ENCODE measurements at places on chromosomes 7 and 10.

DNA sequence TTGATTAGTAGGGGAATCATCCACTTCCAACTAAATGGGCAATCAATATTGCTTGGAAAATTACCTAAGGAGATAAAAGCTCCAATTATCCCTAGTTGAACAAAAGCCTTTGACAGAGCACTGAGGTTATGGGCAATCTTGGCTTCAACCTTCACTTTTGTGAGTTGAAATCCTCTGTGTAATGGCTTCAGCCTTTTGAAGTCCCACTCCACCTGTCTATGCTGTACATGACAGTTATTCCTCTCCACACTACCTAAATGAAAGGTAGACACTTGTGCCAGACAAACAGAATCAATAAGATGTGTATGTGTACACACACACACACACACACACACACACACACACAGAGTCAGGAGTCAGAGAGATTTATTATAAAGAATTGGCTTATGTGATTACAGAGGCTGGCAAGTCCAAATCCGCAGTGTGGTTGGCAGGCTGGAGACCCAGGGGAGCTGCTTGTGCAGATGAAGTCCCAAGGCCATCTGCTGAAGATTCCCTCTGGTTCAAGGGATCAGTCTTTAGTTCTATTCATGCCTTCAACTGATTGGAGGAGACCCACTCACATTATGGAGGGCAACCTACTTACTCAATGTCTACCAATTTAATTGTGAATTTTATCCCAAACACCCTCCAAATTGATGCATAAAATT lies 164.8 kb upstream of the CDC14C start:
- DNase-seq: no peak

DNA sequence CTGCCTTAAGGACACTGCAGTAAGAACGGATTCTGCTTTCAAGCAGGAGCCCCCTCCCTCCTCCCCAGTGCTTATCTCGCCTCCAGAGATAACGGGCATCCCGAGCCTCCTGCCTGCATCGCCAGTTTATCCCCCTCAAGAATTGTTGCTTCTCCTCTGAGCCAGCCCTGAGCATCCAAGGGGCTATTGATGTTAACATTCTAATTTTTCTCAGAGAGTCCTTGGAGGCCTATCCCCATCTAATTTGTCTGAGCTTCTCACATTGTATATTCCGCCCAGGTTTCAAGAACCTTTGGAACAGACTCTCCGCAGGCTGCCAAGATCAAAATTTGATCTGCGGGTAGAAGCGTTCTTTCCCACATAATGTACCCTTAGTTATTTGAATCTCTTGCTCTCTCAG lies 180.0 kb downstream of the GFRA1 start:
- DNase-seq: no peak

- DNase-seq: peak; percentile 66
Measured at GRCh38 chr10:24468281-24468751, 255.4 kb downstream of the ARHGAP21 start.

- peak; percentile 54 for DNase-seq
Measured at GRCh38 chr10:78850644-78851435, 217.9 kb upstream of the ZMIZ1 start.

GRCh38 chr7:150738591-150739001 lies 1.4 kb downstream of the GIMAP5 start:
- DNase-seq: no peak

DNA sequence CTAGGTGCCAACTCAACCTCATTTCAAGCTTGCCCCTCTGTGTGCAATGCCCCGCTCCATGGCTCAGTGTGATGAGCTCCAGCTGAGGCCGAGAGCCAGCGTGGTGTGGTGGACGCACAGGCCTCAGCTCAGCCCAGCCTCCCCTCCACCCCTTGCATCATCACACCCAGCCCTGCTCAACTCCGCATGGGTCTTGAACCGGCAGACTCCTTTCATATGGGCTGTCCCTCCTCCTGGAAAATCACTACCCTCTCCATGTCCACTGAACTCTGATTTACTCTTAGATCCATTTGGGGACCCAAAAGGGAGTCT lies 16.6 kb upstream of the SLC18A3 start:
- DNase-seq: no peak

DNA sequence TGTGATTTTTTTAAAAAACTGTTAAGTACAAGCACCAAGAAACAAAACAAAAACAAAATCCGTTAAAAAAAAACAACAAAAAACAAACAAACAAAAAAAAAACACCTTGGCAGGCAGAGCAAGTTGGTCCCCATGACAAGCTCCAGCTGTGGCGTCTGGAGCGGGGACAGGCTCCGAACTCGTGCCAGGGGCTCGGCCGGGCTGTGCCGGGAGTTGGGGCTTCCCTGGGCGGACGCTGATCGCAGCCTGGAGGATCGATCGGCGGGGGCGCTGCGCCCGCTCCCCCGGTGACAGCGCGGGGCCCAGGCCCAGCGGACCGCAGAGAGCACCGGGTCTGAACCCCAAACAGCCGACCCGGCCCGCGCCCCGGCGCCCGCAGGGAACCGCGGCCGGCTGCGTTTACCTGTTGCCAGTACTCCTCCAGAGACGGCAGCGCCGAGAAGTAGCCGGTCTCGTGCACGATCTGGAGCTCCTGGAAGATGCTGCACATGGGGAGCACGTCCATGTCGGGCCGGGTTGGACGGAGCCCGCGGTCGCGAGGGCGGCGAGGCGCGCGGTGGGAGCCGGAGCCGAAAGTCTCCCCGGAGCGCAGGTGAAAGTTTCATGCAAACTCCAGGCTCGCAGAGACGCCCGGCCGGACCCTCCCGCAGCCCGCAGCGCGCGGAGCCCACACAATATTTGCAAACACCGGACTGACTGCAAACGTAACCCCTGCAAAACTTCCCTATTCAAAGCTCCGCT lies at the start of gene KLF6:
Gene KLF6 (minus strand): TSS at position 700 of the 741 bp plus-strand sequence. CDS start 195 bp downstream, at position 505.
- peak; percentile 29 for DNase-seq

GRCh38 chr10:11048707-11049278 lies 31.1 kb downstream of the CELF2 start:
- DNase-seq: no peak

GRCh38 chr10:52701647-52702046 lies 70.9 kb downstream of the MBL2 start:
- DNase-seq: no peak

DNA sequence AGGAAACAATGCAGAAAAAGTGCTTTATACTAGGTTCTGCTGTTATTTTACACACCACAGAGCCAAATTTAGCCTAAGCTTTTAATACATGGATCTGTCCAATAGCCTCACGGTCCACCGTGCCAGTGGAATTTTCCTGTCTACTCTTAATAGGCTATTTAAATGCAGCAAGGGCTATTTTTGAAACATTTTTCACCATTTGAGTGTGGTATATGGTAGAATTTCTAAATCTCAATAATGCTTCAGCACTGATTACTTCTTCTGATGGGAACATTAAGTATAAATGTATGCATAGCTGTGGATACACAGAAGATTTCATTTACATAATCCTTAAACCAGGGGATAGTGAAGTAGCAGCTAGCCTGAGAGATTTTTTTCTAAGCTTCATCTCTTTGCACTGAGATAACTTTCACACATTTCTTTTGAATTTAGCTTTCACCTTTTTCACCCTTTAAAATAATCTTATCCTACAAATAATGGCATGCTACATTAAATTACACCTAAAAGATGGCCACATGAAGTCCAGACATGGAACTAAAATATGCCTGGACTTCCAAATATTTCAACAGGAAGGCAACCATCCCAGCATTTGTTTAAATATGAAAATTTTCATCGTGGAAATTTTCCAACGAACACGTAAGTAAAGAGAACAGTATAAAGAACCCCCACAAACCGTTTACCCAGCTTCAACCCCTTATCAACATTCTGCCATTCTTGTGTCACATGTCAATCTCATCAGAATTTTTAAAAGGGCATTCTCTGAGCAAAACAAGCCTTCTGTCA lies 45.4 kb downstream of the AMPH start:
- DNase-seq: peak; percentile 48

GRCh38 chr10:636016-636730 lies 53.3 kb downstream of the DIP2C start:
- DNase-seq: no peak

GRCh38 chr7:55140941-55141278 lies 122.1 kb downstream of the EGFR start:
- DNase-seq: no peak

- DNase-seq: no peak
Measured at GRCh38 chr10:132414402-132415016, 17.5 kb downstream of the PWWP2B start.

GRCh38 chr10:27450225-27450624 lies 53.9 kb upstream of the RAB18 start:
- no peak for DNase-seq

DNA sequence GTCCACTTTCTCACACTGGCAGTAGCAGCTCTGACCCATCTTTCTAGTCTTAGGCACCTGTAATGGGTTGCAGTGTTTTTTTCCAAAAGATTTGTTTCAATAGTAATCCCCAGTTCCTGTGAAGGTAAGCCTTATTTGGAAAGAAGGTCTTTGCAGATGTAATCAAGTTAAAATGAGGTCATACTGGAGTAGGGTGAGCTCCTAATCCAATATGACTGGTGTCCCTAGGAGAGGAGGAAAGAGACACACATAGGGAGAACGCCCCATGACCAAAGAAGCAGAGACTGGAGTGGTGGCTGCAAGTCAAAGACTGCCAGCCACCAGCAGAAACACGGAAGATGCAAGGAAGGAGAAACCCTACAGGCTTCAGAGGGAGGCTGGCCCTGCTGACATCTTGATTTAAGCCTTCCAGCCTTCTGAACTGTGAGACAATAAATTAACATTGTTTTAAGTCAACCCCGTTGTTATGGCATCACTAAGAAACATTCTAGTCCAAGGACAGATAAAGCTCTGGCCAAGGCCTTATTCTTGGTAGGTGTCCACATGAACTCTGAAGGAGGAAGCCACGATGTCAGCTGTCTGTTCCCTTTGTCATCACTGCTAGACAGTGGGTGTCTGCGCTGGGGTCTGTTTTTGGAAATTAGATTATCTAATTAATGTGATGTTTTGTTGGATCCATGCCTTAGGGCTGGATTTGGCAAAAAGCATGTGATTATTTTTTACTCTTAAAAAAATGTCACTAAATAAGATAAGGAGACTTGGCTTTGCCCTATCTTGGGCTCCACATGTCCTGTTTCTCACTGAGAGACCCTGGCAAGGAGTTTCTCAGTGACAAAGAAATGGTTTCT lies 214.9 kb downstream of the KCNMA1 start:
- no peak for DNase-seq

DNA sequence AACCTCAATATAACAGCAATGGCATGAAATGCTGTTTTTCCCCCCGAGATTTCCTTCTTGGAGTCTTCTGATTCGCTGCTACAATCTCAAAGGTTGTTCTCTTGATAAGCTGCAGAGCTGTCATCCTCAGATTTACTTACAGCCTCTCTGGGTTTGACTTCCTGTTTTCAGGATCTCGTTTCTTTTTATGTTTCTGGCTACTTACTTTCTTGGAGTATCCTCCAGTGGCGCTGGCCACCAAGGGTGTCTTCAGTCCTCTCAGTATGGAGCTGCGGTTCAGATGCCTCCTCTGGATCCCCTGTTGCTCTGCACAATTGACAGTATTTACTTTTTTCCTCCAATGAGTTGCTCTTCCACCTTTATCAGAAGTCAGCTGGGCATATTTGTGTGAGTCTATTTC lies 152.0 kb upstream of the TMEM72 start:
- no peak for DNase-seq

GRCh38 chr7:23712368-23713284 lies 2.6 kb downstream of the STK31 start:
- DNase-seq: peak; percentile 71

GRCh38 chr10:72567889-72568640 lies 57.8 kb downstream of the MICU1 start:
- DNase-seq: peak; percentile 41

GRCh38 chr7:69845721-69846495 lies 247.6 kb downstream of the AUTS2 start:
- no peak for DNase-seq

GRCh38 chr10:34139559-34139958 lies 675.5 kb downstream of the PARD3 start:
- no peak for DNase-seq

GRCh38 chr10:11899067-11899876 lies 76.1 kb downstream of the PROSER2 start:
- DNase-seq: no peak

DNA sequence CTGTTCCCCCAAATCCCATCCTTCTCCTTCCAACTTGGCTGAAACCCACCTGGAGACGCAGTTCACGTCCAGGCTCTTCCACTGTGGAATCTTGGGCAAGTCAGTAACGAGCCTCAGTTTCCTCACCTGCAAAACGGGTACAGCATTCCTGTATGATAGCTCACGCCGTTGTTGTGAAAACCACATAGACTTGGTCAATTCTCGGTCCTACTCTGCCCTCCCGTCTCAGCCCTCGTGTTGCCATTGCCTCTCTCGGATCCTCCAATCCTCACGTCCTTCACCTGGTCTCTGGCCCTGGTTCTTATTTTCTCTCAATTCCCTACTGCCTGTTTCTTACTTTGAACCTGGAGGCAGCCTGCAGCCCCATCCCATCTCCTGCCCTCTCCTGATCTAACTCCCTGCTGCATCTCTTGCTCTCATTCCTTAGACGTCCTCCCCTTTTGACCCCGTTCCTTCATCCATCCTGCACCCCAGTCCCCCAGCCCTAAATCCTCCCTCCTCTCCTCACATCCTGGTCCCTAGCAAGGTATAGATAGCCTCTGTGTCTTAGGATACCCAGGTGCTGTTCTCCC lies 2.0 kb upstream of the MUC12 start:
- no peak for DNase-seq

- peak; percentile 47 for DNase-seq
Measured at GRCh38 chr10:75399461-75400162, 2.0 kb downstream of the ZNF503 start.

DNA sequence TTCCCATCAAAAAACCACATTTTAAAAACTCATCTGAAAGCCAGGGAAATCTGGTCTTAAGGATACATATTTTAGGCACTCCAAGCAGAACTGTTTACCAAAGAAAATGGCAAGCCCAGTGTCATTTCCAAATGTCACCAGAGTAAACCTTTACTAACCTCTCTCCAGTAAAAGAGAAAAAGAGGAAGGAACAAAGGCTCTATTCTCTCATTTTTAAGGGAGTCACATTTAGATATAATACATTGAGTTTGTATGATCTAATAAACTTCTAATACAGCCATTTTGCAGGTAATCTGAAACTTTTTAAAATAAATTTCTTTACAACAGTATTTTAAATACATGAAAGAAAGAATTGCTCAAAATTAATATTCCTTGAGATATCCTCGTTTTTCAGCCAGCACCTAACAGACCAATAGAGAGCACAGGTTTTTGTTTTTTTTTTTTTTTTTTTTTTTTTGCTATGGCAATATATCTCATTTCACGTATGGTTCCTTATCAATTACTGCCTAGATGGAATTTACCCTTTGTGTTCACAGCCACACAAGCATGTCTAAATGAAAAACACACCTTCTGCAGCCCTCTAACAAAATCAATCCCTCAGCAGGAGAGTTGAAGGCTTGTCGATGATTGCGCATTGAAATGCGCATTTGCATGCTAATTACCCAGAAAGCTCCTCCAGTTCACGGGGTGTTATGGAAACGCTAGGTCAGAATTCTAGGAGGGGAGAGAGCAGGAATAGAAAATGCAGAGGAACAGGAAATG lies 39.8 kb upstream of the MSRB2 start:
- no peak for DNase-seq

GRCh38 chr10:21053953-21054690 lies 157.0 kb upstream of the NEBL start:
- DNase-seq: no peak

All from cerebellar cortex (tissue), 1 donor.